ENCODE measurements at places on chromosomes 7 and 10.
A peak's percentile ranks its signal among the peaks of the same experiment; 100 is the strongest.

DNA sequence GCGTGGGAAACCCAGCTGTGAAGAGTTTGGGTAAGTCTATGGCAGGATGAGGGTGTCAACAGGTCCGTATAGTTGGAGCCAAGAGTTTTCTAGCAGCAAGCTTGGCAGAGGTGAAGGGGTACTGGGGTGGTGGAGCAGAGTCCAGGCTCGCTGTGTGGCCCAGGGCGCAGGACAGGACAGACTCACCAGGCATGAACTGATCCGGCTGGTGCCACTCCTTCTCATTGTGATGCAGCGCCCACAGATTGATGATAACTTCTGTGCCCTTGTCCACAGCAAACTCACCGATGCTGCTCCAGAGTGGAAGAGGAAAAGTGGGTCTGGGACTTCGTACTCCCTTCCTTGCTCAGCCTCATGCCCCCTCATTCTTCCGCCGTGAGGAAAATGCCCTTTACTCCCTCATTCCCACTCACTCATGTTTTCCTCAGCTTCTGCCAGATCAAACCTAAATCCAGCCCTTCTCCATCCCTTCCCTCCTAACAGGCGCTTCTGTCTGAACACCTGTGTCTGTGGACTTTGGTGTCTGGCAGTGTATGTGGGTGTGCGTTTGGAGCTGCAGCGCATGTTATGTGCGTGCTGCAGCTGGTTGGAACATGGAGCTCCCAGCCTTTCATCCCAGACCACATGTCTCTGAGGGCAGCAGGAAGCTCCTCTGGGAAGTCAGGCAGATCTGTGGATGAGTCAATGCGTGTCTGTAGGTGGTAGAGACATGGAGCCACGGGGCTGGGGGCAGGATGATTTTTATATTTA, 5.7 kb downstream of the CYP17A1 start:
- DNase-seq, result no peak

GRCh38 chr7:116223588-116223987, 13.2 kb downstream of the TES start:
- no peak for DNase-seq

GRCh38 chr10:37488792-37489657, 363.6 kb downstream of the ANKRD30A start:
- no peak for DNase-seq

DNA sequence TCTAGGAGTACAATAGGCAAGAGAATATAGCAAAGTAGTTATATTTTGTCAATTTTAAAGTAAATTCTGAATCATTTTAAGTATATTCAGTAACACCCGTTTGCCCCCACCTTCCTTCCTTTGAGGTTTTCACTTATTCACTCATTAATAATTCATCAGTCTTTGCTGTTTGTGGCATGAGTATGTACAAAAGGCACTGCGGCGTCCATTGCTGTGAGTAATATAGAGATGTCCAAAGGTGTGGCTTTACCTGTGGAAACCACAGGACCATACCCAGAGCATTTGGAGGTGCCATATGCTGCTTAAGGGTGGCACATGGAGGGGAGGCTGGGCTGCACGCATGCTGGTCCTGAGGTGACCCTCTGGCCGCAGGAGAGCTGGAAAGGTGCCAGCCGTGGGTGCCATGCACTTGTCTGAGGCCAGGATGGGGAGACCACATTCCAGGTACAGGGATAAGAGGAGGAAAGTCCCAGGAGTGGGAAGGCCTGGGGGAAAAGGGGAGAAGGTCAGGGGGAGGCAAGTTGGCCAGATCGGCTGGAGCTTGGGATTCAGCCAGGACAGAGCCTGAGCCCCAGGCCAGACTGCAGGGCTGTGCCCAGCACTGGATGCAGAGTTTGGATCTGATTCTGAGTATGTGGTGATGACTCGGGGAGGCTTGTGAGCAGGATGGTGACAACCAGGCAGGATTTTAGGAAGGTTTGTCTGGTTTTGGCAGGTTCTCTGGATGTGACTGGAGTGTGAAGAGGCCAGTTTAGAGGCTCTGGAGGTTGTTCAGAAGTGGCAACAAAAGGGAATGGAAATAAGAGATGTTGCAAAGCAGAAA, 223.4 kb downstream of the MGMT start:
- no peak for DNase-seq

DNA sequence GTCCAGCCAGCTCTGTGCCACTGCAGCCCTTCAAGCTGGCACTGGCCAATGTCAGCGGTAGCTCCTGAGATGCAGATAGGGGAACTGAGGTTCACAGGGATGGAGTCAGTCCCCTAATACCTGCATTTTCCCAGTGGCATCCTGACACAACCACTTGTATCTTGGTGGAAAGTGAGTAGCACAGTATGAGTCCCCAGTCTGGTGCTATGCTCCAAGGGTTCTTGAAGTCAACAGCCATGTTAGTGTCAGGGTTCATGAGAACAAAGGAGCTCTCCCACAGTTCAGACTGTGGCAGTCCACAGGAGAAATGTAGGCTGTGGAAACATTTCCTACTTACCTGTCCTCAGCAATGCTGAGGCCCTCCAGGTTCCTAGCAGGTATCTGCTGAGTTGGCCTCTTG, 115.5 kb downstream of the ZNF736 start:
- DNase-seq, result no peak

GRCh38 chr7:55288070-55288824, 76.9 kb upstream of the LANCL2 start:
- DNase-seq, result no peak

- DNase-seq, result no peak
Observed at GRCh38 chr10:33487014-33487776, 152.7 kb upstream of the NRP1 start.

DNA sequence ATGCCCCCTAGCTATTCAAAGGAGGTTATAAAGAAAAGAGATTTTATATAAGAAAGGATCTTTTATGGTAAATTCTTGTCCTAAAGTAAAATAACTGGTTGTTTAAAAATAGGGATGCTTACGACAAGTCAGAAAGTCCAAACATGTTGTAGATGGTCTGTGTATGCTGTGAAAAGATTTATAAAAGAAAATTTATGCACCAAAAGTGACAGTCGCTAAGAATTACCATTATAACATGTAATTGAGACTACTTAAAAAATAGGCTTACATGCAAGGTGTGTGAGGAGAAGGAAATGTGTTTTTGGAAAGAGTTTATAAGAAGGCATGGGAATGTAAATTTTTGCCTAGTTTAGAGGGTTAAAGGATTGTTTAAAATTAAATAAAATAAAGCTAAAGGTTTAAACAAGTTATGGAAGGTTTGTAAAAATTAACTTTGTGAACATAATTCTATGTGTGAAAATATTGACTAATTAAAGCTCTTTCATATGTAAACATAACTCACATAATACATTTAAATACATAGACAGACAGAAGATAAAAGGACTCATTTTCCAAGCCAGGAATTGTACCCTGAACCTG, 118.5 kb downstream of the LYZL1 start:
- no peak for DNase-seq

GRCh38 chr10:2401459-2401858, 664.1 kb upstream of the ADARB2 start:
- DNase-seq, result no peak

GRCh38 chr10:18659819-18660535, 746 bp downstream of the ARL5B start:
- no peak for DNase-seq

- no peak for DNase-seq
Observed at GRCh38 chr10:29259498-29259897, 29.4 kb upstream of the LYZL1 start.

DNA sequence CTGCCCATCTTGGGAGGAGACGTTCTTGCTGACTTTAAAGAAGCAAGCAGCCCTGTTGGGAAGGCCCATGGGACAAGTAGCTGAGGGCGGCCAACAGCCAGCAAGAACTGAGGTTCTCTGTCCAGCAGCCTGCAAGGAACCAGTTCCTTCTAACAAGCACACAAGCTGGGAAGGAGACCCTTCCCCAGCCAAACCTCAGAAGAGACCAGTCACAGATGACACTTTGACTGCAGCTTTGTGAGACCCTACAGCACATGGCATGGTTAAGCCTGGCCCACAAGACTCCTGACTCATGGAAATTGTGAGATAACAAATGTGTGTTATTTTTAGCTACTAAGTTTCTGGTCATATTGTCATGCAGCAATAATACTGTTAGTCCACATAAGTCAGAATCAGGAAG, 99.9 kb downstream of the PRLHR start:
- no peak for DNase-seq

- DNase-seq, result no peak
Observed at GRCh38 chr7:51785171-51785570, 468.6 kb upstream of the COBL start.

DNA sequence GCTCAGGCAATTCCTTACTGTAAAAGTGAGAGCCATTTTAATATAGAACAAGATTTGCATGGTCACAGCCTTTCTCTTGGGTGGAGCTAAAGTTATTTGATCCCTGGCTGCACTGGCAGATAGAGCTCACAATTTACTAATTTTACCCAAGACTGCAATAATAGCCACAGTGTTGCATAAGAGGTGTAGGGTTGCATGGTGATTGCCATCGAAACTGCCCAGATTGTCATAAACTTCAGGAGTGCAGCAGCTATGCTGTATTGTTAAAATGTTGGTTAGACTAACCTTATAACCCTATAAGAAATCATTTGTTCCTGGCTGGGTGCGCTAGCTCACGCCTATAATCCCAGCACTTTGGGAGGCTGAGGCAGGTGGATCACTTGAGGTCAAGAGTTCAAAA, 50.0 kb downstream of the VCL start:
- DNase-seq, result no peak

- DNase-seq, result no peak
Observed at GRCh38 chr10:30894221-30894620, 137.4 kb downstream of the ZNF438 start.

GRCh38 chr10:33056828-33057596, 99.0 kb upstream of the ITGB1 start:
- DNase-seq, result no peak

- DNase-seq, result no peak
Observed at GRCh38 chr10:11194859-11195586, 177.4 kb downstream of the CELF2 start.

DNA sequence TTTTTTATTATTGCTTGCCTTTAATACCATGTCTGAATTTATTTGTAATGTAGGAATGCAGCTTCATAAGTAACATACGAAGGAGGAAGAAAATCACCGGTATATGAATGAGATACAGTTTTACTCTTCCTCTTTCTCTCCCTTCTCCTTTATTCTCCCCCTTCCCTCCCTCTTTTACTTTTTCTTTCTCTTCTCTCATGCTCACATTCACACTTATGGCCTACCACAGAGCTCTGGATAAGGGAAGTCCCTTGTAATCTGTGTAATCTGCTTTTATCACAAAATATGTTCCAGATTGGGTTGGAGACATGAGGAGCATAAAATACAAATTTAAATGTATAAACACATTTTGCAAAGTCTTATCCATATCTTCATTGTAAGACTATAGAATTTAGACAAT, 59.4 kb downstream of the MDFIC start:
- no peak for DNase-seq

- peak; percentile 39 for DNase-seq
Observed at GRCh38 chr7:73978661-73979563, 49.1 kb upstream of the ELN start.

- no peak for DNase-seq
Observed at GRCh38 chr7:151978616-151979015, 22.4 kb downstream of the GALNTL5 start.

DNA sequence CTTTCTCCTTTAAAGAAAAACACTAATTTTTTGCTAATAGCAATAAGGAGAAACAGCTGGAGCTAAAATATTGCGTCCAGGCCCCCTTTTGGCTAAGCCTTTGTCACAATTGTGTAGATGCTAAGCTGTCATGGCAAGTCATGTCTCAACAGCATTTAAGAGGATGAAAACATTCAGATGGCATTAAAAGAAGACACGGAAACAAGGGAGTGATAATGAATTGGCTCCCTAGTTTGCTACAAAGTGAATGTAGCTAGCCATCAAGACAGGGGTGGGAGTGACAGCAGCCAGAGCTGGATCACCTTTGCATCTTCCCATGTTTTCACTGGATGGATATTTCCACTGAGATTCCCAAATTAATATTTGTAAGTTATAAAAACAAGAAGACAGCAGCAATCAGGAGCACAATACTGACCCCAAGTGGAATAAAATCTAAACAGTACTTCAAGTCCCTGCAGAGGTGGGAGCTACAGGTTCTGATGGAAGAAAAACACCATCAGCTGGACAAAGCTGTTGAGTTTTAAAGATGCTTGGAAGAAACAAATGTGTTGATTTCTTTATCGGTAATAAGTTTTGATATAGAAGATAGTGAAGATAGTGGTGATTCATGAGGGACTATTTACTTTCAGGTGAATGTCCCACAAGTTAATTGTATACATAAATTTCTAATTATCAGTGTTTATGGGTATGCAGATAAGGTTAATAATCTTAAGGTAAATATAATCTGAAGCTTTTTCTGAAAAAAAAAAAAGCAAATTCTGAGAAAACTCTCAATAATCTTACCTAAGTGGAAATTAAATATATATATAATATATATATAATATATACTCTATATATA, 129.4 kb downstream of the SLC16A9 start:
- no peak for DNase-seq

- peak; percentile 58 for DNase-seq
Observed at GRCh38 chr10:70461397-70462348, 16.9 kb upstream of the PALD1 start.

- no peak for DNase-seq
Observed at GRCh38 chr7:17444673-17445072, 146.2 kb downstream of the AHR start.

DNA sequence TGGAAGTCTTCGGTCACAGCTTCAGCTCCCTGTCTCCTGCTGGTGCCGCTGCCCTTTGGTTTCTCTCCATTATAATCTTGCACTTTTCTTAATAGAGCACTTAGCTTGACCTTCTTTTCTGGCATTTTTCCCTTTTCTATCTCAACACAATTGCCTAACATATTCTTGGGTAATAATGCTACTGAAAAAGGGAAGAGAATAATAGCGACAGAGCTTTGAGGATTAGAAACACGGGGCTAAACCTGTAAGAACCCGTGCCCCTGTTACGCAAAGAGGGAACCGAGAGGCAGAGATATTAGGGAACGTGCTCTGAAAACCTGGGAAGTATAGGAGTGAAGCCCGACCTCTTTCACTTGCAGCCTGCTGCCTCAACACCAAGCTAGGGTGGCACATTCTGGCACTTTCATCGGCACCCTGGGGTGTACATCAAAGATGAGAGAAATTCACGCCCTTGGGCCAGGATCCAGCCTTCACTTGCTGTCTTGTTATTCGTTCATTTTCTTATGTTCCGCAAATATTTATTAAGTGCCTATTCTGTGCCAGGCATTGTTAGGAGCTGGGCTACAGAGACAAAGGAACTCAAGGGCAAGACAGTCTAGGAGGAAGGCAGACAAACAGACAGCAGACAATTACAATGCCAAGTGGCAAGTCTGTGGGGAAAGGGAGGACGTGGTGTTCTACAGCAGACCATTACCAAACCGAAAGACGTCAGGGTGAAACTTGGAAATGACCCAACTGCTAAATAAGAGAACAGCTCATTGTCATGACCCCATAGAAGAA, 33.0 kb upstream of the GALNTL5 start:
- no peak for DNase-seq

All from stimulated activated naive CD8-positive, alpha-beta T cell treated with anti-CD3 and anti-CD28 coated beads, Interleukin-15, Interleukin-2, amounts not matched to agents 100 U/mL and 50 U/mL, for 24 hours (primary cell).